ENCODE measurements at places on chromosomes 4 and X.

DNA sequence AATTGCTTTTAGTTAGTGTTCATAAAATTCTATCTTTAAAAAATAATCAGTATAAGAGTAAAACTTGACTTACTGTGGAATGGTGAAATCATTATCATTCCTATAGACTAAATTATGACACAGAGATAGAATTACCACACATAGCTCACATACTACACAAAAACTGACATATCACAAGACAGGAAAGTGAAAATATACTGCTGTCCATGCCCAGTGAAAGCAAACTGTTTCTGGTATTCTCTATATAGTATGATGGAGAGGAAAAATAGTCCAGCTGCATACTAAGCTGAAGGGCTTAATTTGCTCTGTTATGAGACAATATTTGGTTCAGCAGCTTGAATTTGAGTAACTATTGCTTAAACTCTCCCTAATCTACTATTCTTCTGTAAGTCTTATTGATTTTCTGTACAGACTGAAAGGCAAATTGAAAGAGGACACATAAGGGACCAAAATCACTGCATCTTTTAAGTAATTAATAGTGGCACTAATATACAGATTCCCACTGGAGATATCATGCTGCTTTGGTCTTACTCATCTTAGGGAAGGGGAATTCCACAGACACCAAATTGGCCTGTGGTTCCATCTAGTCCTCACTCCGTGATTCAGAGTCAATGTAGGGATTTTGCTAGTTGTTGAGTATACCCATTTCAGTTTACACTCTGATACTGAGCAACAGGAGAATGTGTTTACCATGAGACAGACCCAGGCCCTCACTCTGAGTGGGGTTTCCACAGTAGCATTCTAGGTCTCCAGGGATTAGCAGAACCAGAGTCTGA lies 47.4 kb upstream of the AGA start:
- DNase-seq, result no peak

DNA sequence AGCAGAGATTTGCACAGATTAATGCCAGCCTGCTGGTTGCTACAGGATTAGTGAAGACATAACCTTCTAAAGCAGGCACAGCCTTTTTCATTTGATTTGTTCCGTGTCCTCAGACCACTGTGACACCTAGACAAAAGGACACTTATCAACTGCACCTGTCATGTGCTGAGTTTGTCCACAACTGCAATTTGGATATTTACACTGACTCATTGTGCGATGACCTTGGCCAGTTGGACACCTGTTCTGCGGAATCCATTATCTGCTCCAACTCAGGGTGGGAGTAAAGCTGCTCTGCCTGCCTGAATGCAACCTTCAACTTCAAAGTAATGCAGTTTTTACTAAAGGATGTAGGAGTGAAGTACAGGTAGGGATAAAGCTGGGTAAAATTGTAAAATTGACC lies 4.1 kb upstream of the NR0B1 start:
- DNase-seq, result no peak

DNA sequence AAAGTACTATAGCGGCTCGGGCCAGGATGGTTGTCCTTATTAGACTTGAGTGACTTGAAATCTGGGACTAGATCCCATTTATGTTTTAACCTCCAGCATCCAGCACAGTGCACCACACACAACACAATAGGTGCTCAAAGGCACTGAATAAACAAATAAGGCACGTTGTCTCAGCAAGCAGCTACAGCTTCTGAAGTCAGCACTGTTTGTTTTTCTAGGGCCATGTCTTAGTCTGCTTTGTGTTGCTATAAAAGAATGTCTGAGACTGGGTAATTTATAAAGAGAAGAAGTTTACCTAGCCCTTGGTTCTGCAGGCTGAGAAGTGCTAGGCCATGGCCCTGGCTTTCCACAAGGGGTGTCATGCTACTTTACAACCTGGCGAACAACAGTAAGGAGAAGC lies 102.1 kb upstream of the LNX1 start:
- DNase-seq, result no peak

- no peak for DNase-seq
Observed at GRCh38 chr4:76895619-76896018, 2.3 kb downstream of the SOWAHB start.

DNA sequence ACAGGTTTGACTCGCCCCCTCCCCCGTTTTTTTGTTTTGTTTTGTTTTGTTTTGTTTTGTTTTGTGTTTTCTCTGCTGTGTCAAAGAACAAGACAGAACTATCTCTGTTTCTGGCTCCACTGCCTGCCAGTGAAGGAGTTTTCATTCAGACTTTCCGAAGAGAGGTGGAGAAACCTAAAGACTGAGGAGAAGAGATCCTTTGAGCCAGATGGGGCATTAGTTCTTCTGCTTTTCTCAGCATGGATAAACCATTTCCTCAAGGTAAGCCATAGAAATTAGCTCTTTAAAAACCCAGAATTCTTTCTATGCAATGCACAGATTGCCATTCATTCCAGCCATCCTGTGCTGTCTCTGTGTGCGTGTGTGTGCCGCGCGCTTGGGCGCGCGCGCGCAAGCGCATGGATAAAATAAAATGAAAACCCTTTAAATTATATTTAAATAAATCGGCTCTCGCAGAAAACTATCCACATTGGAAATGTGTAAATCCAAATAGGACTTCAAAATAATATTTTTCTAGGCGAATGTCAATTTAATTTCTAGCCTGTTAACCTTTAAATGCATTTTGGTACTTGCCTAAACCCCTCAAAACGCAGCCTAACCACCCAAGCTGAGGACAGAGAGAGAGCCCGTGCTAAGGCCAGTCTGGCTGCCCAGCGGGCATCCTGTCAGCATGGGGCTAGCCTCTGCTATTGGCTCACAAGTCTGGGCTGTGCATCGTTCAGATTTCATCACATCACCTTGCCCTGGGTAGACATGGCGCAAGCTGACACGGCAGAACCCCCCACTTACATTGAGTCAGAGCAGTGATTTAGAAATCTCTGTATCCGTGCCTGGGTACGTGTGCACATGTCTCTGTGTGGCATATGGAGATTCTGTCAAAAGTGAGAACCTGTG lies 113.0 kb upstream of the VAMP7 start:
- peak; percentile 4 for DNase-seq

DNA sequence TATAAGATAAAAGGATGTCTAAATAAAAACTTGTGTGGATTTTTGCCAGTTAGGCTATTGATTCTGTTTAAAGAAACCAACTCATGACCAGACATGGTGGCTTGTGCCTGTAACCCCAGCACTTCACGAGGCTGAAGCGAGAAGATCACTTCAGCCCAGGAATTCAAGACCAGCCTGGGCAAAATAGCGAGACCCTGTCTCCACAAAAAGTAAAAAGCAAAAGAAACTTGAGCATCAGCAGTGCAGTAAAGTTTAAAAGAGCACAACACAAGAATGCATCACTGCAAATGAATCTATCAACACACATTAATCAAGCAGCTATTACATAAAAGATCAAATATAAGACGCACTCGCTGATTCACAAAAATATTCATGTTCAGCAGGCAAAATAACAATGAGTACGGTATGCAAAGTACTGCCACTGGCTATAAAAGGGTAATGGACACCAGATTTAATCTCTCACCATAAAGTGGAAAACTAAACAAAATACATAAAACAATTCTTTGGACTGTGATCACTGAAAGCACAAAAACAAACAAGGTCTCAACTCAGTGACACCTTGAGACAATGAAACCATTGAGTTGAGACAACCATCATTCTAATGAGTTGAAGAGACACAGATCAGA lies 41.3 kb downstream of the LRBA start:
- DNase-seq, result no peak

GRCh38 chr4:81704461-81704860 lies 232.8 kb upstream of the RASGEF1B start:
- DNase-seq, result no peak

DNA sequence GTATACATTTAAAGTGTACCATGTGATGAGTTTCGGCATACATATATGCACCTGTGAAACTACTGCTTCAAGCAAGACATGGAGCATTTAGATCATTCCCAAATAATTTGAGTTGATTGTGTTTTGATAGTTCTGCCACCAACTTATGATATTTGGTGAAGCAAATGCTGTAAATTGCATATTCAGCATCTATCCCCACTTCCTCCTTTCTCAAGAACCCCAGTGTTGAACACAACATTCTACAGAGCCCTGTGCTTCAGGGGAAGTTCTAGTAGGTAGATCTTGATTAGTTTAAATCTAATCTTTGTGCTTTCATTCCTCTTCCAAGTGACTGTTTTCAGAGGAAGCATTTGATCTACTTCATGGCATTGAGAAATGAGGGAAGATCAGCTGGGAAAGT lies 5.4 kb upstream of the SHROOM3 start:
- no peak for DNase-seq

GRCh38 chr4:128709268-128709667 lies 100.2 kb upstream of the JADE1 start:
- no peak for DNase-seq

DNA sequence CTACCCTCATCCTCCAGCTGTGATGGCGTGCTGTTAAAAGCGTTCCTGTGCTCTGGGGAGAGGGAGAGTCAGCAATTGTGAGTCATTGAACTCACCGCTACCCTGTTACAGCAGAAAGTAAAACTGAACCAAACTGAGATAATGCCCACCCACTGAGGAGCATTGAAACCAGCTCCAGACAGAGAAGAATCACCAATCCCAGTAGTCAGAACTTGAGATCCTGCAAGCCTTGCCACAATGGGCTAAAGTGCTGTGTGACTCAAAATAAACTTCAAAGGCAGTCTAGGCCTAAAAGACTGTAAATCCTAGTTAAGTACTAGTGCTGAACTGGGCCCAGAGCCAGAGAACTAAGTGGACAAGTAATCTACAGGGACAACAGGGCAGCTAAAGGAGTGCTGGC lies 1394.2 kb upstream of the DIAPH2 start:
- no peak for DNase-seq

GRCh38 chr4:174119051-174119450 lies 164.4 kb downstream of the FBXO8 start:
- DNase-seq, result no peak

DNA sequence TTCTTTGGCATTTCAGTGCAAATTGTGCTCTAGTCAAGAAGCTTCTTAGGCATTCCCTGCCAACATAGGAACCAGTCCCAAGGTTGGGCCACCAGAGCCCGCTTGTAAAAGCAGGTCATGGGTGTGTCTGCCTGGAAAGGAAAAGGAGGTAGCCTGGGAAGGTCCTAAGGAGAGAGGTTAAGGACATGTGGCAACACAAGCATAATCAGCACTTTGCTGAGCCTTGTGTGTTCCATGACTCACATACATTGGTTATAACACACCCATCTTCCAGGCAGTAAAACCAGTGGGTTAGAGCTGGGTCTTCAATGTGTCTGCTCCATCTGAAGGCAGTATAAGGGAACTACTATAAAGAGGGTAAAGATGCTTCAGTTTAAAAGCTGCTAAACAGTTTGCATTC lies 165.0 kb downstream of the FHIP1A start:
- DNase-seq, result peak; percentile 4

GRCh38 chrX:8341814-8342590 lies 122.6 kb upstream of the VCX3B start:
- DNase-seq, result peak; percentile 13

- no peak for DNase-seq
Observed at GRCh38 chr4:185222598-185222997, 13.2 kb downstream of the SNX25 start.

GRCh38 chr4:90572996-90573395 lies 445.8 kb downstream of the CCSER1 start:
- no peak for DNase-seq

- DNase-seq, result no peak
Observed at GRCh38 chrX:16585486-16586376, 64.2 kb upstream of the S100G start.

GRCh38 chr4:60116592-60116991 lies 1083.5 kb upstream of the ADGRL3 start:
- no peak for DNase-seq

- no peak for DNase-seq
Observed at GRCh38 chr4:68209003-68209402, 36.5 kb downstream of the TMPRSS11B start.

DNA sequence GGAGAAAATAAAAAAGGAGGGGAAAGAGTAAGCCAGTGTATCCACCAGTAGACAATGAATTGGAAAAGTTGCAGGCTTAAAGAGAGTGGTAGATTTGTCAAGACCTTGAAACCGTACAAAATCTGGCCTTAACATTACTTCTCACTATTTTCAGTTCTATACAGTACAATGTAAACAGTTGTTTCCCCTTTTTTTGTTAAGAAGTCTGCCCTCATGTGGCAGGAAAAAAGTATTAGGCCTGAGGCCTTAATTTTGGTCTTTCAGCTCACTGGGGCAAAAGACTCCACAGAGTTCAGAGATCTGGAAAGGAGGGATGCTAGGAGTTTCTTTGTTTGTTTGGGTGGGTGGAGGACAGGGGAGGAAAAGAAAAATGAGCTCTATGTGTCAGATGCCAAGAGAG lies 92.8 kb upstream of the CCDC160 start:
- DNase-seq, result peak; percentile 1

DNA sequence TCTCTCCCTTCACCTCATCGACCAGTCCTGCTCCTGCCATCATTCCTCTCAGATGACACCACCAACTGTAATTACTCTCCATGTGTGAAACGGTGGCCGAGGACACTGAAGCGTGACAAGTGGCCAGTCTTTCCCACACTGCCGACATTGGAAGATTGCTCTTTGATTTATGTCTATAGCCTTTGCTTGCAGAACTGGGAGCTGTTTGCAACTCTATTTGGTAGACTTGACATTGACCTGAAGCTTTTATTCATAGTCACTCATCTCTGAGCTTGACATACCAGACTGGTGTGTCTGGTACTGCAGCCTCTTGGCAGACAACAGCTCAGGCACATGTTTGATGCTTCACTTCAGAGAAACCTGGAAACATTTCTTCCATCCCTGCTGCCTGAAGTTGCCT lies 121.8 kb upstream of the GALNT7 start:
- DNase-seq, result no peak

DNA sequence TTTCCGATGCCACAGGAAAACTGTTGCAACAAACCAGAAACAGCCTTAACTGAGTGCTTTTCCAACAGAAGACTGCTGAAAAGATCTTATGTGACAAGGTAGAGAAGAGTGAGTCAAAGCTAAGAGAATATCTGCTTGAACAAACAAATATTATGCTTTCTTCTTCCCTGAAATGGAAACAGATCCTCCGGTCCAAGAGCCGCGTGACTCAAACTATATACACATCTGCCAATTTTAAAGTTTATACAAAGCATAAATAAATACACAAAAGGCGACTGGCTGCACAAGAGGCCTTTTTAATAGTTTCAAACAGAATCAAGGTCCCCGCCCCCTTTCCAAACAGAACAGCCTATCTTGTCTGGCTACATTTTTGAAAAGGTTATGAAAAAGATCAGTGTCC lies 329.7 kb upstream of the F9 start:
- no peak for DNase-seq

DNA sequence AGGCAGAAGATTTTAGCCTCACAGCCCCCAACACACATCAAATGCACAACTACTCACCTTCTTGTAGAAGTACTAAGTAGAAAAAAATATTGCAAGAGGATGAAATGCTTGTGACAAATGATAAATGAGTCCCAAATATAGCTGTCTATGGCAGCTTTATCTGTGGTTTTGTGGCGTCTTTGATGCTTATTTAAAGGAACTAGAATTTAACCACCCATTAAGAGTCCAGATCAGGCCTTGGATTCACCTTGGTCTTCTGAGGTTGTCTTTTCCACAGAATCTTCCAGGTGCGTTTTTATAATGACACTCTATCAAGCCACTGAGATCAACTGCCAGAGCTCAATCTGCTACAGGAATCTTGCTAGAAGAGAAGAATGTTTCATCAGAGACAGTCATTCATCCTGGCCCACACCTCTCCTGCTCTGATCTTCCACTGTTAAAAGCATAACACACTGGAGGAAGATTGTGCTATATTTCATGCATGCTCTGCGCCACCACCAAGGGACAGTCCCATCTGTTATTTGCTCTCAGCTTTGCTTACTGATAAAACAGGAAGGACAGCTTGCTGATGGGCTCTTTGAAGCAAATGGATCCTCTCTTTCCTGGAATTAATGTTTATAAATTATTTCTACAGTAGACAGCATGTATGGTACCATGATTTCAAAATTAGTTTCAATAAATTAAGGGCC lies 144.1 kb downstream of the SLC7A11 start:
- no peak for DNase-seq
